ENCODE measurements at places on chromosomes 3 and 15.

DNA sequence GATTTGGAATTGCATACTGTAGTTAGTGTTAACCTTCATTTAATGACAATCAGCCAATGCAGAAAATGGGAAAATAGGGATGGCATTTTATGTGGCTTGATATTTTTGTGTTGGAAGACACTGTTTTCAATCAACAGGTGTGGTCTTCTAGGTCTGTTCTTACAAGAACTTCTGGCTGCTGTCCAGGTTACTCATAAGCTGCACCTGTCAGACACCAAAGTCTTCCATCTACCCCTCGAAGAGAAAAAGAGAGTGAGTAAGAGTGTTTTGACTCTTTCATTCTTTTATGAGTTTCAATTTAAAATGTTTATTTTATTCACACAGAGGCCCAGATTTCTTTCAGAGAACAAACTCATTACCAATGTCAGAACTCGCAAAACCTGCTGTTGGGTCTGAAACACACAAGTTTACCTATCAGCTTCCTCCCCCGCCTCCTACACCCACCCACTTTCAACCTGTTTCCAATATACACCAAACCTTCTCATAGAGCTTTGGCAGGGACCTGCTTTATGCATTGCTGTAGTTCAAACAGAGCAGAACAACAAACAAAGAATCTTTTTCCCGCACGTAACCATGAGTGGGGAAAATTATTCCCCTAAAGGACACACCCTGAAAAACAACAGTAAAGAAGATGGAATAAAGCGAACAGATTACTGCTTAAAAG is 767.7 kb upstream of the ALCAM start:
- DNase-seq, result no peak

- no peak for DNase-seq
These were observed 18.4 kb upstream of the TOPAZ1 start for GRCh38 chr3:44223299-44223698.

- DNase-seq, result no peak
These were observed 78.2 kb upstream of the THBS1 start for GRCh38 chr15:39502611-39503195.

- no peak for DNase-seq
These were observed 97.2 kb downstream of the FAM43A start for GRCh38 chr3:194782698-194783404.

- no peak for DNase-seq
These were observed 32.4 kb upstream of the SLC6A6 start for GRCh38 chr3:14369675-14370669.

- DNase-seq, result peak; percentile 26
These were observed 125.0 kb upstream of the SMAD3 start for GRCh38 chr15:66940368-66940767.

GRCh38 chr3:125166599-125167136 is 45.9 kb downstream of the SLC12A8 start:
- DNase-seq, result no peak

GRCh38 chr3:181383760-181384159 is 328.0 kb upstream of the SOX2 start:
- no peak for DNase-seq

GRCh38 chr3:101730839-101731238 is 6.4 kb downstream of the CEP97 start:
- DNase-seq, result no peak

GRCh38 chr3:38254872-38255271 is 10.7 kb upstream of the SLC22A13 start:
- DNase-seq, result no peak

- no peak for DNase-seq
These were observed 29.1 kb downstream of the MKRN2 start for GRCh38 chr3:12585970-12586369.

DNA sequence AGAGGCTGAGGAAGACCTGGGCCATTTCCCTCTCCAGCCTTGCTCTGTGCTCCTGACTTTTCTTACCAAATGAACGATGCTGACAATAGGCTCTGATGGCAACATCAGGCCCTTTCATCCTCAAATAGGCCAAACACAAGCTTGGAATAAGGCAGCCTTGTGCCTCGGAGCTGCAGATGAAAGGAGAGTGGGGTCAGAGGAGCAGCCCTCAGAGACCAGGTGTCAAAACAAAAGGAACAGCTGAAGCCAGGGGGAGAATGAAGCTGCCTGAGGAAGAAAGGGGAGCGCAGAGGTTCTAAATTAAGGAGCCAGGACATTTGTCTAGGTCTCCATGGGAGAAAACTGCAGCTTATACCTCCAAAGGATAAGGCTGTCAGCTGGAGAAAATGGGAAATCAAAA is 5.1 kb downstream of the BFSP2 start:
- DNase-seq, result no peak

GRCh38 chr3:70120357-70120966 is 120.9 kb downstream of the SAMMSON start:
- DNase-seq, result peak; percentile 1

DNA sequence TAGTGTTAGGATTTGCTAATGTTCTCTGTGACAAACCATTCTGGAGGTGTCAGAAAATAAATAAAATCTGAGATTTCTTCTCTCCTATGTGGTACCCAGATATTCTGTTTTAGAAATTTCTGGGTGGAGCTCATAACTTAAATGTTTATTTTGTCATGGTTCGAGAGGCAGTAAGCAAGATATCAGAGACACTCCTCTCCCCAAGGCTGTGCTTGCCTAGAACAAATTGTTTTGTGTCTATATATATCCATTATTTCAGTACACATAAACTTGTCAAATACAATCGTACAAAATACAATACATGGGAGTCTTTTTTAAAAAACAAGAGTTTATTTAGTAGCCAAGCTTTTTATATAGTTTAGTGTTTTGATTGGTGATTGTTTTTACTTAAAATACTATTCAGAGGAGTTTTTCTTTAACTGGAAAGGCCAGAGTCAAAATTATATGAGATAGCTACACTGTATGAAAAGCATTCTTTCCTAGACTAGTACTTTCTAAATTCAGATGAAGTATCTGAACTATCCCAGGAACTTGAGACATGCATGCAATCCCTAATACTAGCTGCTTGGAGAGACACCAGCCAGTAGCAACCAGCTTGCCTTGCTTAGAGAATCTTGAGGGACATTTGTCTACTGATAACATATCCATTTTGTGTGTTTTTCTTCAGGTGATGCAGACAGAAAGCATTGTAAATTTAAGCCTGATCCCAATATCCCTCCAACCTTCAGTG is 4.7 kb downstream of the EXOG start:
- DNase-seq, result no peak

- peak; percentile 85 for DNase-seq
These were observed 404.1 kb upstream of the ATP11B start for GRCh38 chr3:182389071-182389815.

- no peak for DNase-seq
These were observed 57.4 kb downstream of the APBA2 start for GRCh38 chr15:28943146-28943545.

GRCh38 chr15:51368307-51368706 is 26.9 kb downstream of the GLDN start:
- DNase-seq, result no peak

GRCh38 chr15:58433597-58434333 is 2.0 kb downstream of the LIPC start:
- DNase-seq, result no peak

GRCh38 chr3:15385901-15386653 is 41.3 kb downstream of the METTL6 start:
- no peak for DNase-seq

GRCh38 chr3:66705076-66705475 is 204.3 kb upstream of the LRIG1 start:
- DNase-seq, result no peak

DNA sequence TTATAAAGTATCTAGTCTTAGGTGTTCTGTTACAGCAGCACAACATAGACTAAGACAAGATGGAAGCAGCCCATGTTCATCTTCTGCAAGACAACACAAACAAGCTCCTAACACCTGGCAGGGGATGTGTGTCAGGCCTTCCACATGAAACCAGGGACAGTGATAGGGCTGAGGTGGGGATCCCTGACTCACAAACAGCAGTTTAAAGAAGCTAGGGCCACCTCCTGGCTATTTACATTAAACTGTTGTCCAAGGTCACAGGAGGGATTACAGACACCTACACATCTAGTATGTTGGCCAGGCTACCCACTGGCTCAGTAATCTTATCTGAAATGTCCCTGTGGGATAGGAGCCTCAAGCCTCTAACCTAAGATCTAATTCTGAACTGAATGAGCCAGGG is 211.3 kb downstream of the MINAR1 start:
- DNase-seq, result no peak

DNA sequence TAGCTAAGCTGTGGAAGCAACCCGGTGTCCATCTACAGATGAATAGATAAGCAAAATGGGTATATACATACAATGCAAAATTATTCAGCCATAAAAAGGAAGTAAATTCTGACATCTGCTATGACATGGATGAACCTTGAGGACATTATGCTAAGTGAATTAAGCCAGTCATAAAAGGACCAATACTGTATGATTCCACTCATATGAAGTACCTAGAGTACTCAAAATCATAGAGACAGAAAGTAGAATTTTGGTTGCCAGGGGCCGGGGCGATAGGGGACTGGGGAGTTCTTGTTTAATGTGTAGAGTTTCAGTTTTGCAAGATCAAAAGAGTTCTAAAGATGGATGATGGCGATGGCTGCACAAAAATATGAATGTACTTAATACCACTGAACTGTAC is 10.3 kb downstream of the EID1 start:
- no peak for DNase-seq

DNA sequence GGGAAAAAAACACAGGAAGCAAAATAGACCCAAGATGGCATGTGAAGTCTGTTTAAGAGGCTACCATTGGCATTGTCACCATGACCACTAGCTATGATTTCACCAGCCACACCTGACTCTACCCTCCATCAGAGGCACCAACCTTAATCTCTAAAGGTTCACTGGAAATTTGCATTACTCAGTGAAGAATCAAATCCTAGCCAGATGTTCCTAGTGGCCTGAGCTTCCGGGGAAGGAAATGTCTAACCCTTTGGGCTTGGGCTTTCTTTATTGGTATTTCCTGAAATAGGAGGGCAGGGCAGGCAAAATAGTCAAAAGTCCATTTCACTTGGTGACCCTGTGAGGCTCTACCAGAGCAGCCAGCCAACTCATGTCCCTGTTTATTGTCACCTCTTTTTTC is 110.9 kb upstream of the PHLDB2 start:
- no peak for DNase-seq

DNA sequence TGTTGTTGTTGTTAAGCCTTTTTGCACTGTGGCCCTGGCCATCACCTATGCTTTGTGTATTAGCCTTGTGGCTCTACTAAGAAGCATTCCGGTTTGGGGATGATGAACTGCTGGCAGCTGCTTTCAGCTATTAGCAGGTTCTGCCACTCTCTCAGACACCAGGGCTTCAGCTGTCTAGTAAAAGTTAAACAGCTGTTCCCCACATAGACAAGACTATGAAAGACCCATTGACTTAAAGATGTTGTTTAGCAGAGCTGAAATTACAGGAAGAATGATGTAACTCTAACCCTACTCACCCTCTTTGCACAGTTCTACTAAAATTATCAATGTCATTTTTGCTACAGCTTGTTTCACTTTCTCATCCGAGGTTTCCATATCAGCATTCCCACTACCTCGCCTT is 131.2 kb upstream of the CGNL1 start:
- DNase-seq, result no peak

DNA sequence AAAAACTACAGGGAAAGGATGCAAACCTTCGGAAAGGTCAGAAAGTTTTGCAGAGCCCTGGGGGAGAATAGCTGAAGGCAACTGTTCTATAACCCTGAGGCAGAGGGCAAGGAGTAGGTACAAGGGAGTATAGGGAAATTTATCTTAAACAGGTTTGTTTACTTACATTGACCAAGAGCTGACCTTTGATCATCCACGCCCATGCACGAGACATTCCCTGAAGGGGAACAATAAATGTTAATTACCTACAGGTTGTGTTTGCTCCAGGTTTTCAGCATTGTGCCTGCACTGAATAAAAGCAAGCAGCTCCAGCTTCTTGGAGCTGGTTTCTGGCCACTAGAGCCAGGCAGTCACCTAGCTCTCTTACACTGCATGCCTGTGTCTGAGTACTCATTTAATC is 524.5 kb upstream of the TGFBR2 start:
- no peak for DNase-seq

- DNase-seq, result no peak
These were observed 73.5 kb upstream of the DCP1A start for GRCh38 chr3:53420831-53421230.

DNA sequence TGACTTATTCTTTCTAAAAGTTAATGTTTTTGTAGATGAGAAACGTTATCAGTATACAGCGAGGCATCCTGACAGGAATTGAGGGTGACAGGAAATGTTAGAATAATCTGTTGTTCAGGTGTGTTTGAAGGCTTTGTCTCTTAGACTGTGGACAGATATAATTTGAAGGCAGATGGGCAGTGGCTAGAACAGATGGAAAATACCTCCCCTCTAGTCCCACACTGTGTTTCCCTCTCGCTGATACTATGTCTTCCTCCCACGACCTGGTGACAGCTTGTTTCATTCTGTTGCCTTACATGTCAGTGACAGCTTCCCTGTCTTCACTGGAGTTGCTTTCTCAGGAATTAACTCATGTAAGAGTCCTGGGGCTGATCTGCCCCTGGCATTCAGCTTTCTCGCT is 125.3 kb downstream of the MYRIP start:
- no peak for DNase-seq

GRCh38 chr15:65286069-65286703 is 497 bp downstream of the PARP16 start:
- DNase-seq, result no peak

GRCh38 chr15:33293713-33294334 is 16.9 kb upstream of the RYR3 start:
- DNase-seq, result no peak

DNA sequence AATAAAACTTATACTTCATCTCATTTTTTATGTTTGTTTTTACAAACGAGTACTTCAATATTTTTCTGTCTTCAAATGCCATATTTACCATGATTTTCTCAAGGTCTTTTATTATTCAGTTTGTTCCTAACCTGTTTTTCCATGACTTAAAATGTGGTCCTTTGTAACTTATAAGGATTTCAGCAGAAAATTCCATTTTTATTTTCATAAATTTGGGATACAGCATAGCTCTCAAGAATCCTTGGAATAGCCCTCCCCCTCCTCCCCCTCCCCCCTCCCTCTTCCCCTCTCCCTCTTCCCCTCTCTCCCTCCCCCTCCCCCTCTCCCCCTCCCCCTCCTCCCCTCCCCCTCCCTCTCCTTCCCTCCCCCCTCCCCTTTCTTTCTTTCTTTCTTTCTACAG is 14.9 kb upstream of the STX19 start:
- no peak for DNase-seq

- no peak for DNase-seq
These were observed 23.1 kb downstream of the CCDC33 start for GRCh38 chr15:74259292-74259648.

DNA sequence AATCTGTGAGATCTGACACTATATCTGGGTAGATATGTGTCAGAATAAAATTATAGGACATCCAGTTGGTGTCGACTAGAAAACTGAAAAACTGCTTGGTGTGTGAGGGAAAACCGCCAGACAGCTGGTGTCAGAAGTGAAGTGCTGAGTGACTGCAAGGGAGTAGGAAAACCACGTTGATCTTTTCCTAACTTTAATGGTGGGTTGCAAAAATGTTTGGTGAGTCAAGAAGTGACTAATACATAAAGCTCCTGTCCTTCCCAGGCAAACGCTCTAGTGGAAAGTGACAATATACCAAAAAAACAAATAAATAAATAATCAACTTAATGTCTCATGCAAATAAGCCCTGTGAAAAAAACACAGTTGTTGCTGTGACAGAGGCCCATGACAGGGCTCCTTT is 7.3 kb upstream of the CD96 start:
- peak; percentile 11 for DNase-seq
